ENCODE measurements at places on chromosomes 11 and 22. TPM values are rescaled to one million over a fixed set of nuclear protein-coding genes. Genes with fewer than 3 reads are reported as not detected.
A peak's percentile ranks its signal among the peaks of the same experiment; 100 is the strongest.

- no peak overlapping the region for H3K4me3 ChIP-seq
- H3K27me3 ChIP-seq: peaks cover 10% of the 10 kb centered on the region
- peak overlapping the region; percentile 19 for H3K27ac ChIP-seq
- no peak for DNase-seq
- no peaks in the 10 kb centered on the region for H3K36me3 ChIP-seq
These were observed 56.6 kb upstream of the PRDM11 start for GRCh38 chr11:45089676-45090499.

CLMP gene
- 24.2 TPM for total RNA-seq

- peaks cover 5% of the 10 kb centered on the region for H3K36me3 ChIP-seq
- peak overlapping the region; percentile 75 for H3K27ac ChIP-seq
- peaks cover 5% of the 10 kb centered on the region for H3K27me3 ChIP-seq
- H3K4me1 ChIP-seq: peaks cover 7% of the 10 kb centered on the region
- H3K4me3 ChIP-seq: peak overlapping the region; percentile 97
These were observed 15.7 kb upstream of the SPTBN2 start for GRCh38 chr11:66744485-66745355.

DNA sequence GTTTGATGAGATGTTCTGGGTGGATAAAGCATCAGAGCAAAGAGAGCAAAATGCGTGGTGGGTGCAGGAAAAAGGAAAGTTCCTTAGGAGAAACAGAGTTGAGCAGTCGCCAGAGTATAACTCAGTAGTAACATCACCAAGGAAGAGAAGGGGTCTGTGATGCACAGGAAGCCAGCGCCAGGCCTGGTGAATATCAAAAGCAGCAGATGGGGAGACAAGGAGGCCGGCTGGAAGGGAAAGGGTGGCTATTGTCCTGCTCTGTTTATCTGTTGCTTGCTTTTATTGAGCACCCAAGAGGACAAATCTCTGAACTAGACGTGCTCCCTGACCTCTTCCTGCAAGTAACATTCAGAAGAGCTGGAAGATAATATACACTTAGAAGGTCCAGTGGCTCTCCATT is 52.7 kb upstream of the GRAMD1B start:
- no peak for DNase-seq
- peaks cover 19% of the 10 kb centered on the region for H3K4me1 ChIP-seq

DNA sequence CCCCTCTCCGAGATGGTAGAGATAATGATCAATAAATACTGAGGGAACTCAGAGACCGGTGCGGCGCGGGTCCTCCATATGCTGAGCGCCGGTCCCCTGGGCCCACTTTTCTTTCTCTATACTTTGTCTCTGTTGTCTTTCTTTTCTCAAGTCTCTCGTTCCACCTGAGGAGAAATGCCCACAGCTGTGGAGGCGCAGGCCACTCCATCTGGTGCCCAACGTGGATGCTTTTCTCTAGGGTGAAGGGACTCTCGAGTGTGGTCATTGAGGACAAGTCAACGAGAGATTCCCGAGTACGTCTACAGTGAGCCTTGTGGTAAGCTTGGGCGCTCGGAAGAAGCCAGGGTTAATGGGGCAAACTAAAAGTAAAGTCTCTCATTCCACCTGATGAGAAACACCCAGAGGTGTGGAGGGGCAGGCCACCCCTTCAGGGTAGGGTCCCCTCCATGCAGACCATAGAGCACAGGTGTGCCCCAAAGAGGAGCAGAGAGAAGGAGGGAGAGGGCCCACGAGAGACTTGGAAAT is 43.2 kb downstream of the IGLL1 start:
- peak overlapping the region; percentile 76 for H3K4me3 ChIP-seq
- no peak for DNase-seq
- peaks cover 16% of the 10 kb centered on the region for H3K27me3 ChIP-seq

CCDC85B gene
- 23.6 TPM for total RNA-seq

DNA sequence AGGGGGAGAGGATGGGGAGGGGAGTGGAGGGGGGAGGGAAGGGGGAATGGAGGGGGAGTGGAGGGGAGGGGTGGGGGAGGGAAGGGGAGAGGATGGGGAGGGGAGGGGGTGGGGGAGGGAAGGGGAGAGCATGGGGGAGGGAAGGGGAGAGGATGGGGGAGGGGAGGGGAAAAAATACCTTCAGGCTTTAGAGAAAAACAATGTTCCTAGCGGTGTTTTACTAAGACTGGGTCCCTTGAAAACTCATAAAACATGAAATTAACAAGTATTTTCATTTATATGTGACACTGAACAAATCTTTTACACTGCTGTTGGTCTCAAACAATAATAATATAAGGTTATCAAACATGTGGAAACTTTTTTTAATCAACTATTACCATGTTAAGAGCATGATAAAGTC is 42.4 kb downstream of the RSF1 start:
- H3K4me1 ChIP-seq: peaks cover 2% of the 10 kb centered on the region
- no peak for DNase-seq
- no peaks in the 10 kb centered on the region for H3K36me3 ChIP-seq
- no peak overlapping the region for H3K27ac ChIP-seq
- H3K4me3 ChIP-seq: no peak overlapping the region
- H3K27me3 ChIP-seq: no peaks in the 10 kb centered on the region

Data from glutamatergic neuron (in vitro differentiated cells).